ENCODE measurements at places on chromosomes 5 and 9.

DNA sequence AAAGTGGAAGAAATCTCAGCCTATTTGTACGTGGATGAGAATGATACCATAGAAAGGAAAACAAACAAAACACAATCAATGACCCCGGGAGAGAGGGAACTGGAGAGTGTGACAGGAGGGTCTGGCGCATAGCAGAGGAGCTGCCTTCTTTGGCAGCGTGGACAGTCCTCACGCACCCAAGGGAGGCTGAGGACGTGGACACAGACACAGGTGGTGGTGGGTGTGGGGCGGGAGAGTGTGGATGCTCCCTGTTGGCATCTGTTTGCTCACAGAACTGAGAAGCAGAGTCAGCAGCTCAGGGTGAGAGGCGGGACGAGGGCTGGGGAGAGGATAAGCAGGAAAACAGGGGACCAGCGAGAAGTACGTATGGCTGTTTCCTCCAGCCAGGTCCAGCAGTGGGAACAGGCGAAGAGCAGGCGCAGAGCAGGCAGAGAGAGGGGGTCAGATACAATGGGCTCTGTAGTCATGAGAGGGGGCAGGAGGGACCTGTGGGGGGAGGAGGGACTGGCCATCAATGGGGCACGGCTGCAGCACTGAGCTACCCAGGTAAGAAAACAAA, 10.0 kb downstream of the CMBL start:
- no peak for DNase-seq

- no peak for DNase-seq
Observed at GRCh38 chr5:111367115-111367514, 142.9 kb downstream of the CAMK4 start.

- no peak for DNase-seq
Observed at GRCh38 chr5:165334201-165334600, 1828.8 kb downstream of the MAT2B start.

DNA sequence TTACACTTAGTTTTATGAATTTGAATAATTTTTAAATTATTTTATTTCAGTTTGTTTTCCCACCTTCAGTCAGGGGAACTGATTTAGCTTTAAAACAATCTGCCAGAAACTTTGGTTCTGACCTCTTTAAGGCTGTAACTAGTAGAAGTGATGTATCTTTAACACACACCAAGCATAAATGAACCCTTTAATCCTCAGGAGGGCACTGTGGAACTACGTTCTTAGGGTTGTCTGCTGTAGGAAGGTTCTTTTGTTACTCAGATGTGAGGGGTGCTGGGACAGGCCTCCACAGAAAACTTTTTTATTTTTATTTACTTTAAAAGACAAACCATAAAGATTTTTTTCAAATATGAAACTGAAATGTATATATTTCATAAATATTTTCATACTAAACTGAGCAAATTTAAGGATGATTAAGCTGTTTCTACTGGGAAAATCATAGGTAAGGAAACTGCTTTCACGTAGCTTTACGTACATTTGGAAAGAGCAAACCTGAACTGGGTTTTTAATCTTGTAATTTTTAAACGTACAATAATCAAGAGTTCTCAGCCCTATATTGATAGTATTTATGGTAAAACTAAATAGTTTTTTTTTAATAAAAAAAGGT, 5.3 kb downstream of the KLF4 start:
- DNase-seq = peak; percentile 49

- DNase-seq = no peak
Observed at GRCh38 chr5:115657881-115658233, 32.0 kb upstream of the TMED7 start.

- no peak for DNase-seq
Observed at GRCh38 chr9:135612437-135612836, 26.9 kb downstream of the GLT6D1 start.

DNA sequence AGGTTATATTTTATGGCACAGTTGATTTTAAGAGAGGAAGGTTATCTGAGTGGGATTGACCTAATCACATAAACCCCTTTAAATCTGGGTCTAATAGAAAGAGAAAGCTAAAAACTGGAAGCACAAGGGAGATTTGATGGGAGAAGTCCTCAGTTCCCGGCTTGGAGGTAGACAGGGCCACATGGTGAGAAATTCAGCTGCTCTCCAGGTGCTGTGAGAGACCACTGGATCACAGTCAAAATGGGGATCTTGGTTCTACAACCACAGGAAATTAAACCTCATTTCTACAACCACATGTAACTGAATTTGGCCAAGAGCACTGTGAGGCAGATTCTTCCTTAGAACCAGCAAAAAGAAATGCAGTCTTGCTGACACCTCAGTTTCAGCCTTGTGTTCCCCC, 2352.7 kb downstream of the MAT2B start:
- no peak for DNase-seq

GRCh38 chr5:165066751-165067385, 1561.4 kb downstream of the MAT2B start:
- DNase-seq = no peak

DNA sequence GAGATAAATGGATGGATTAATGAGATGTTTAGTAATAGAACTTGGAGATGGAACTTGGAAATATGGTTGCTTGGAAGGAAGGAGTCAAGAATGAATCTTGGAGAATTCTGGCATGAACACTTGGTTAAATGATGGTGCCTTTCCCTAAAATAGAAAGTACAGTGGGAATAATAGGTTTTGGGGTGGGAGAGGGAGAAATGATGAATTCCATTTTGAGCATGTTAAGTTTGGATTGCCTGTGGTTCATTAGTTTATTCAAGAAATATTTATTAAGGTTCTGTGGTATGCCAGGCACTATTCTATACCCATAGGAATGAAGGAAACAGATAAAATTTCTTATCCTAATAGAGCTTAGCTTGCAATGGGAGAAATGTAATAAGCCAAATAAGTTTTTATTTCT, 58.4 kb downstream of the PBX3 start:
- DNase-seq = no peak

DNA sequence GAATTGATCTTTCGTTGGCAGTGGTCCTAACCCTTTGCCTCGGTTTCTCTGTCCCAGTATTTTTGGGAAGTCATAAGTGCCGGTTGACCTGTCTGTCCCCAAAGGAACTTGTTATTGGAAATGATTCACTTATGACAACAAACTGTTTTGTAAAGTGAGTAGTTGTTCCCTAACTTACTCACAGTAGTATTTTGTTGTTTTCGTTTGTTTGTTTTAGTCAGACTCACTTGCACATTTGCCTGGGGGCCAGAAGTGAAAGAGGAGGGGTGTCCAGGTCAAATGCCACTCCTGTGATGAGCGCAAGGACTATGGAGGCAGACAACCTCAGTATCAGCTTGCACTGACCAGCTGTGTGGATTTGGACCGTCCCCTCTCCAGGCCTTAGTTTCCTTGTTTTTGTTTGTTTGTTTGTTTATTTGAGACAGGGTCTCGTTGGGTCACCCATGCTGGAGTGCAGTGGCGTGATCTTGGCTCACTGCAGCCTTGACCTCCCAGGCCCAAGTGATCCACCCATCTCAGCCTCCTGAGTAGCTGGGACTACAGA, 47.3 kb downstream of the ANKRD55 start:
- no peak for DNase-seq
